ENCODE measurements at places on chromosomes 4 and X.

- no peak for DNase-seq
Observed at GRCh38 chr4:182716192-182716591, 201.0 kb downstream of the DCTD start.

DNA sequence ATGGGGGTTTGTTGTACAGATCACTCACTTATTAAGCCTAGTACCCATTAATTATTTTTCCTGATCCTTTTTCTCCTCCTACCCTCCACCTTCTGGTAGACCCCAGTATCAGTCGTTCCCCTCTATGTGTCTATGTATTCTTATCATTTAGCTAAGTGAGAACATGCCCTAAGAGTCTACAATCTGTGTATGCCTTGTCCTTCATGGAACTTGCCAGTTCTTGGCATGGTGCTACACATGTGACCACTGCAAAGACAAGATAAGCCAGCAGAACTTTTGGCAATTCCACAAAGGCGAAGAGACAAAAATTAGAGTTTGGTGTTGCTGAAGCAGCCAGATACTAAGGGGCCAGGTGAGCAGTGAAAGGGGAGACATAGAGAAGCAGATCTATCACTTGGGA, 101.3 kb downstream of the CORIN start:
- DNase-seq: no peak

- no peak for DNase-seq
Observed at GRCh38 chr4:45346816-45347435, 620.6 kb upstream of the GNPDA2 start.

- no peak for DNase-seq
Observed at GRCh38 chr4:24226023-24226422, 336.2 kb upstream of the PPARGC1A start.

GRCh38 chr4:173025131-173025530, 143.5 kb upstream of the GALNT7 start:
- DNase-seq: no peak

DNA sequence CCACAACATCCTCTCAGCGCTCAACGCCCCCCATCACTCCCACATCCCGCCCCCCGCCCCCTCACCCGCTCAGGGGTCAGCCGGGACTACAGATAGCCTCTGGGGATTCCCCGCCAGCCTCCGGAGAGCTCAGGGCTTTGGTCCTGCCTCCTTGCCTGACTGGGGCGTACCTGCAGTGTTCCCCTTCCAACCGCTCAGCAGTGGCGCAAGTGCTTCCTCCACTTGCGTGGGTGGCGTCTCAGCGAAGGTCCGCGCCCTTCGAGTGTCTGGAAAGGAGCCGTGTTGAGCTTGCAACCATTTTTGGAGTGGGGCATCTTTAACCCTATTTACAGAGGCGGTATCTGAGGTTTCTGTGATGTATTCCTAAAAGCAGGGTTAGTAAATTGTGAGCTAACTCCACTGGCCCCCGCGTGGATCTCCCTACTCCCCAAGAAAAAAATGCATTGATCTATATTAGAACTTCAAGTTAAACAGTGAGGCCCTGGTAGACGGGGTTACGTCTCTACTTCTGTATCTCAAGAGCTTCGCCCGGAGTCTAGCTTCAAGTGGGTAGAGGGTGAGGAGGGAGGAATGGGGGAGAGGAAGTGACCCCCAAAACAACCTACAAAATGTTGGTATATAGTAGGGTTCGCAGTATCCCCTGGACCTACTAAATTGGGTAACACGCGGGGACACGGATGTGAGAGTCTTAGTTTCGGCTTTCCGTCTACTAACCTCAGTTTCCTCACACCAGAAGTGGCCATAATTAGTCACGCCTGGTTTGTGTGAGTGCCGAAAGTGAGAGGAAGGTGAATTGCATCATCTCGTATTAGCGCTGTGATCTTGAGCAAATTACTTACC, 16.1 kb downstream of the NKX3-2 start:
- DNase-seq: no peak

- DNase-seq: no peak
Observed at GRCh38 chr4:184763150-184763780, 29.4 kb upstream of the CENPU start.

DNA sequence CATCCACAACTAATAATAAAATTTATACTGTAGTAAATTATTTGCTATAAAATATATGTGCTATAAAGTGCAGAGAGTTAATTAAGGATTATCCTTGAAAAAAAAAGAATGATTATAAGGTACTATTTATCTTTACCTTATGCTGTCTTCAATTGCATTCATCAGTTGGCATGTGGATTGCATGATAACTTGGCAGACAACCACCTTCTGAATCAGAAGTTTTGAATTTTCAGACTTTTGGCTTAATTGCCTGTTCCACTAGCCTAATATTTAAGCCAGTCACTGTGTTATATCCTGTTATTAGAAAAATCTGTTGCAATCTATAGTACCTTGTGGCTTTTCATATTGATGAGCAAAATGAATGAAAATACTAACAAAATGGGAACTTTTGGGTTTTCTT, 1040.3 kb upstream of the PCDH10 start:
- no peak for DNase-seq

DNA sequence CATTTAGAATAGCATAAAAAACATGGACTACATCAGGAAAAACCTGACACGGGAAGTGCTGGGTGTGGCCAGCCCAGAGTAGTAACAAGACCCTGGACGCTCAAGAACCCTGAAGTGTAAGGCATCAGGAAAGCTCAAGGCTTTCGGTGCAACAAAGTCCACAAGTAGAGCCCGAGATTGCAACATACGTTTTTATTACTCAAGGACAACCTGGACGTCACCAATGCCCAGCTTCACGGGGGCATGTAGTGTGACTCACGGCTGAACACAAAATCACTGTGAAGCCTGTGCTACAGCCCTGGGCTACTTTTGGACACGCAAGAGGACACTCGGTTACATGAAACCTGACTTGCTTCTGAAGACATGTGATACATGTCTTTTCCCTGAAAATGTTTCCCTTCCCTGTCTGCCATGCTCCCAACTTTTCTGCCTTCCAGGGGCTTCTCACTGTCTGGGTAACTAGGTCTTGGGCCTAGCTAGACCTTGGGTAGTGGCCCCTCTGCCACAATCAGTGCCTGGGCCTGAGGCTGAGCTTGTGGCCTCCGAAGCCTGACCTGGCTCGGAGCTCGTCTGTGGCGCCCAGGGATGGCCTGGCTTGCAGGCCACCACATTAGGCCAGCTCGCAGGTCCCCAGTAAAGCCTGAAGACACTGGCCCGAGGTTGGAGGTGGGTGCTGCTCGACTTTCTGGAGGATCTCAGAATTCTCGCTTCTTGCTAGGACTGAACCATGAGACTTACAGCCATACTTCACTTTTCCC, 9.2 kb downstream of the IRAK1 start:
- no peak for DNase-seq

GRCh38 chrX:19599253-19599652, 83.9 kb upstream of the MAP3K15 start:
- no peak for DNase-seq

DNA sequence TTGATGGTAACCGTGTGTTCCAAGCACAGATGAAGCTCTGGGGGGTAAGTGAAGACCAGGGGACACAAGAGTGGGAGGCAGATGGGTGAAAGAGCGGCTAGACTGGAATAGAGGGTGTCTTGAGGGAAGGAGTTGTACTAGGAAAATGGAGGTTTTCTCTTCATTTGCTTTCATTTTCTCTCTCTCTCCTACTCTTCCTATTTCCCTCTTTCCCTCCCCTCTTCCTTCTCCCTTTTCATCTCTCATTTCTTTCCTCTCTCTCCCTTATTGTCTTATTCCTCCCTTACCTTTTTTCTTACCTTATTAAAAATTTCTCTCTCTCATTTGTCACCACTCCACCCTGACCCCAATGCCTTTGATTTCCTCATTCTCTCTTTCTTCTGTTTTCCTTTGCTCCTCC, 3.0 kb downstream of the ITGB1BP2 start:
- no peak for DNase-seq

- DNase-seq: no peak
Observed at GRCh38 chrX:23819385-23820234, 36.6 kb downstream of the SAT1 start.

GRCh38 chr4:140793291-140793690, 37.1 kb upstream of the TBC1D9 start:
- DNase-seq: no peak

DNA sequence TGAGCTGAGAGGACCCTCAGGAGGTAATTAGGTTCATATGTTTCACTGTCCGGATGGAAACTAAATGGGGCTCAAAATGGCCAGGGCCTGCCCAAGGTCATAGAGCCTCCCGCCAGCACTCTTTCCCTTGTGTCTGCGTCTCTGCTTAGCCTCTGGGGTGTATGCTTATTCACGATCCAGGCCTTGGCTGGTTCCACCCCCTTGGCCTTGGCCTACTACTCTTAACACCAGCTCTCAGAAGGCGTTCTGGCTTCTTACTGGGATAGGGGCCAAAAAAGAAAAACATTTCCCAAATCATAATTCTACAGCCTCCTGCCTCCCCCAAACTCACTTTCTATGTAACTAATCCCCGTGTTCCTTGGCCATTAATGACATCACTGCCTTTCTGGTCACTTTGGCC, 68.8 kb downstream of the RTL5 start:
- DNase-seq: no peak

DNA sequence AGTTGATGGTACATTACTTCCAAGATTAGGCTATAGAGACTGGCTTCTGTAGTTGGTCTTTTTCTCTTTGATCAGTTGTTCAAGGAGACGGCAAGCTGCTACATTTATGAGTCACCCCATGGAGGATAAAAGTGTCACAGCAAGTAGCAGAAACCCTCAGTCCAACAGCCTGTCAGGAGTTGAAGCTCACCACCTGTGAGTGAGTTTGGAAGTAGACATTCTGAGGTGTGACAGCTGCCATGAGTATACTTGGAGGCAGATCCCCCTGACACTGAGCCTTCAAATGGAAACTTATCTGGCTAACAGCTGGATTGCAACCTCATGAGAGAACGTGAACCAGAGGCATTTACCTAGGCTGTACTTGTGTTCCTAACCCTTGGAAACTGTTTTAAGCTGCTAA, 68.0 kb downstream of the CCNG2 start:
- no peak for DNase-seq

- no peak for DNase-seq
Observed at GRCh38 chr4:143054971-143055370, 129.7 kb upstream of the USP38 start.

DNA sequence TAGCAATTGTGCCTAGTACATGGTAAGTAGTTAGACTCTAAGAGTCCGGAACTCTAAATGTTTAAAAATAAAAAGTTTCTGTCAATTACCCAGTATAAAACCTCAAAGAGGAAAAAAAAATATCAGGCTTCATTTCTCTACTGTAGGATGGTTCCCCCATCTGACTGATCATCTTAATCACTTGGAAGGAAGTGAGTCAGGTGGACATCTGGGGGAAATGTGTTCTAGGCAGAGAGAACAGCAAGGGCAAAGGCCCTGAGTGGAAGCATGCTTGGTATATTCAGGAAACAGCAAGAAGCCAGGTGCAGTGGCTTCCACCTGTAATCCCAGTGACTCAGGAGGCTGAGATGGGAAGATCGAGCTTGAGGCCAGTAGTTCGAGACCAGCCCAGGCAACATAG, 2.9 kb upstream of the EIF1AX start:
- no peak for DNase-seq

DNA sequence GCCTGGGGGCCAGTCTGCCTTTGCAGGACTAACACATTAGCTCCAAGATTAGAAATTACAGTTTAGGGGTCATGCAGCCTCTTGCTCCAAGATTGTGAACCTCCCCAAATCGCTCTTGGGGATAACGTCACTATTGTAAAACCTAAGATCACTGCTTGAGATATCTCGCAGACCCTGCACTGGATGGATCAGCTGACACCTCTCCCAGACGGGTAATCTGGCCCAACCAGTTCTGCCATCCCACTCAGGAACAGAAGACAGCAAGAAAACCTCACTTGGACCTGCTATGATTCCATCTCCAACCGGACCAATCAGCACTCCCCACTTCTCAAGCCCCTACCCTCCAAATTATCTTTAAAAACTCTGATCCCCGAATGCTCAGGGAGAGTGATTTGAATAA, 431.2 kb downstream of the GPM6A start:
- DNase-seq: no peak

GRCh38 chr4:78938474-78938867, 767 bp downstream of the PAQR3 start:
- DNase-seq: no peak

DNA sequence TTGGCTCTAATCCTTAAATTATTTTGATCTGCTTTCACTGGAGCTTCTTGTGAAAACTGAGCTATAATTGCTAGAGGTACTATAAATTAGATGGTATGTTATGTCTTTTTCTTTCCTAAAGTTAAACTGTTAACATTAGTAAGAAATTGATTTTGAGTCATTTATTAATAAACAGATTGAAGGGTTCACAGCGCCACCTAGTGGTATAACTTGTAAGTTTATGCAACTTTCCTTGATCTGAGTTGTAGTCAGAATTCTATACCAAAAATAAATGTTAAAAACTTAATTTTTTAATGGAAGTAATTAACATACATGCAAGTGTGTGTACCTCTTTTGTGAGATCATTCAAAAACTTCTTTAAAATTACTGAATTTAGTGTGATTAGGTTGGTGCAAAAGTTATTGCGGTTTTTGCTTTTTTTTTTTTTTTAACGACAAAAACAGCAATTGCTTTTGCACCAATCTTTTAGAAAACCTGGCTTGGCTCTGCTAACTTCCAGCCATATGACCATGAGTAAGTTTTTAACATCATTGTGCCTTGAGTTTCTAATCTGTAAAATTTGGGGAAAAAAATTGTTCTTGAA, 151.5 kb downstream of the CENPC start:
- DNase-seq: no peak

DNA sequence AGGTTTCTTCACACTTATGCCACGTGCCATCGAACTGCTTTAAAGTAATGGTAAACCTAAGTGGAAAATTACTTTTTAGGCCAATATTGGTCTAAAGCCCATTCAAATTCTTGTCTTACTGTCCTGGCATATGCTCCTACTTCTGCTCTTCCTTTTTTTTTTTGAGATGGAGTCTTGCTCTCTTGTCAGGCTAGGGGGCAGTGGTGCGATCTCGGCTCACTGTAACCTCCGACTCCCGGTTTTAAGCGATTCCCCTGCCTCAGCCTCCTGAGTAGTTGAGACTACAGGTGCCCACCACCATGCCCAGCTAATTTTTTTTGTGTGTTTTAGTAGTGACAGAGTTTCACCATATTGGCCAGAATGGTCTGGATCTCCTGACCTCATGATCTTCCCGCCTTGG, 129.0 kb upstream of the TECRL start:
- no peak for DNase-seq

DNA sequence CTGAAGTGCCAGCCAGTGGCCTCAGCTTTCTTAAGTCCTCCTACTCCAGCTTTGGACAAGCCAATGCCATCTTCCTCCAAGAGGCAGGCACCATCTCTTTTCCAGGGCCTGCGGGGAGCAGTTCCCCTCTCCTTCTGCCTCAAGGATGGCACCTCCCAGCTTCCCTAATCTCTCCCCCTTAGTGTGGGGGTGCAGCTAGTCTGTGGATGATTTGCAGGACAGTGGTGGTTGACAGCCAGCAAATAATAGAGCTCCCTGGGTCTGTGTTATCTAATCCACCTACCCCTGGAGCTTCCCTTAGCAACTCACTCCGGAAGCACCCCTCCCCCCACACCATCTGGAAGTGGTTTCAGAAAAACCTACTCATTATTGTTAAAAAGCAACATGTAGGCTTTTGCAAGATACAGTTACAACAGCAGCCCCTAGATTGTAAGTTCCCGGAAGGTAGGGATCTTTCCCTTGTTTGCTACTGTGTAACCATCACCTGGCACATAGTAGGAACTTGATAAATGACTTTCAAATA, 247.1 kb downstream of the BCOR start:
- no peak for DNase-seq

GRCh38 chr4:175273995-175274753, 356.0 kb downstream of the ADAM29 start:
- DNase-seq: no peak

- no peak for DNase-seq
Observed at GRCh38 chrX:13128104-13128503, 83.7 kb upstream of the FAM9C start.

GRCh38 chr4:140790765-140791164, 34.6 kb upstream of the TBC1D9 start:
- no peak for DNase-seq
